ENCODE measurements at places on chromosomes 7 and 10.

- no peak for DNase-seq
These were observed 81.0 kb downstream of the MKI67 start for GRCh38 chr10:128044961-128045832.

- no peak for DNase-seq
These were observed 9.0 kb downstream of the IQCE start for GRCh38 chr7:2567679-2568278.

GRCh38 chr10:106436123-106436715 is 728.3 kb downstream of the SORCS1 start:
- DNase-seq = no peak

DNA sequence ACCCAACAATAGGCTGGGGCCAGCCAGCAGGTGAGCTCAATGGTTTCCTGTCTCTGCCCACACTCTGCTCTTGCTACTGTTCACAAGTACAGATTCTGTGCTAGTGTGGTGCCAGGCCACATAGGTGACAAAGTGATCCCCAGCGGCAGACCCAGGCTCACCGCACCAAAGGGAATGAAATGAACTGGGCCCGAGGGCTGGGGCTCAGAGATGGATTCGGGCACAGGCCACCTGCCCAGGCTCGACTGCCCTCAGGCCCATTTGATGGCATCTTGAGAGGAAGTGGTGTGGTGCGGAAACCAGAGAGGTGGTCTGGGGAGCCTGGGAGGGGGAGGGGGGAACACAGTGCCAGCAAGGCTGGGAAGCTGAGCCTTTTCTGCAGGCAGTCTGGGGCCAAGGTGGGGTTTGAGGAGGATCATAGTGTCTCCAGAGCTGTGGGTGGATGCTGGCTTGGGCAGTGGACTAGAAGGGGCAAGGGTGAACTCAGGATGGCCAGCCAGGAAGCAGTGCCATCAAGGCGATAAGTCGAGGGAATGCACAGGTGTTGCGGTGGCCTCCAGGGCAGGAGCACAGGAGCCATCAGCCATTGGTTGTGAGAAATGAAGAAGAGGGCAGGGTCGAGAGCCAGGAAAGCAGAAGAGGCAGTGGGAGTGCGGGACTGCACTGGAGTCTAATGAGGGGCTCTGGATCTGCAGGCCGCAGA is 85.2 kb downstream of the ARHGAP22 start:
- no peak for DNase-seq

DNA sequence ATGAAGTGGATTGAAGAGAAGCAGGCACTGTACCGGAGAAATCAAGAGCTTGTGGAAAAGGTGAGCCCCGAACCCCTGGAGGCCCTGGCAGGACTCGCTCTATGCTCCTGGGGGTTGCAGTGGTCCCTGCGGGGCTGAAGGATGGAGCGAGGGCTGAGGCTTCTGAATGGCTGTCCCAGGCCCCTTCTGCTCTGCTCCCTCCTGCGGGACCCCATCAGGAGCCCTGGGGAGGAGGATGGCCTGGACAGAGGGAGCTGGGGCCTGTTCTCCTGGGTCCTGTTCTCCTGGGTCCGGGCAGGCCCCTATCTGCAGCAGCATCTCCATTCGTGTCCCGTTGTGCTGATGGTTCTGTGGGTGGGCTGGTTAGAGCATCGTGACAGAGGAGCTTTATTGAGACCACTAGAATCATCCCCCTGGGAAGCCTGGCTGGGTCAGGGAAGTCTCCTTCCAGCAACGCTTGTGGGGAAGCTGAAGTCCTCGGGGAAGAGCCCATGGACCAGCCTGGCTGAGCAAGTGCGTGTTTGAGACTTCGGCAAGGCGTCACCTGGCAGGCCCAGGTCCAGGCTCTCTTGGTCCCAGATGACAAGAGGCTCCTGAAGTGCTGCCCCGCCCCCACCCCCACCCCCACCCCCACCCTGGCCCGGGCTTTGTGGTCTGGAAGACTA is 41.1 kb upstream of the DPYSL4 start:
- no peak for DNase-seq

DNA sequence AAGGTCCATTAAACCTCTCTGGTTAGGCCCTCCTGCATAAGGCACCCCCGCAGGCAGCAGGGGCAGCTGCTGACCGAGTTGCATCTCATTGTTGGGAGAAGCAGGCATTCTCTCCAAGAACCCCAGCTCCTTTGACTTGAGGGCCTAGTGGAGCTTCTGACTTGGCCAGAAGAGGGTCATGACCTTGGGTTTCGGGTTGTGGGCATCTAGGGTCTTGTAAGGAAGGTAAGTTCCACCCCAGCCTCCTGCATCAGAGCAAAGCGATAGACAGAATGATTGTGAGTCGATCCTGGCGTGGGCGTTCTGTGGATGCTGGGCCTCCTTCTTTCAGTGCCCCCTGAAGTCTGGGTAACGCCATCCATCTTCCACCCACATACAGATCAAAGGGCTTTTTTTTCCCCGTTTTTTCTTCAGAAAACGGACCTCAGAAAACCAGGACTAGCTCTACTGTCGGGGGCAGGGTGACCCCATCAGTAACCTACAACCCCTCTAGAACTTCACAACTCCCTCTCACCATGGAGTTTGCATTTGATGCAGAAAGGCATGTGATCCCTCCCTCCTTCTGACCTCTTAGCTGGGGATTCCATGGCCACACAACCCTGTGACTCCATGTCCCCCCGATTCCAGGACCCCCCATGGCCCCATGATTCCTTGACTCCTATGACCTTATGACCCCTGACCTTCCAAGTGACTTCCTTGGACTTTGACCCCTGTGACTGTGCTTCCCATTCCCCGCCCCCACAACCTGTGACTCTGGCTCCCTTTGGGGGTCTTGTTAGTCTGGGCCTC is 3.0 kb downstream of the SEMA4G start:
- DNase-seq = no peak

DNA sequence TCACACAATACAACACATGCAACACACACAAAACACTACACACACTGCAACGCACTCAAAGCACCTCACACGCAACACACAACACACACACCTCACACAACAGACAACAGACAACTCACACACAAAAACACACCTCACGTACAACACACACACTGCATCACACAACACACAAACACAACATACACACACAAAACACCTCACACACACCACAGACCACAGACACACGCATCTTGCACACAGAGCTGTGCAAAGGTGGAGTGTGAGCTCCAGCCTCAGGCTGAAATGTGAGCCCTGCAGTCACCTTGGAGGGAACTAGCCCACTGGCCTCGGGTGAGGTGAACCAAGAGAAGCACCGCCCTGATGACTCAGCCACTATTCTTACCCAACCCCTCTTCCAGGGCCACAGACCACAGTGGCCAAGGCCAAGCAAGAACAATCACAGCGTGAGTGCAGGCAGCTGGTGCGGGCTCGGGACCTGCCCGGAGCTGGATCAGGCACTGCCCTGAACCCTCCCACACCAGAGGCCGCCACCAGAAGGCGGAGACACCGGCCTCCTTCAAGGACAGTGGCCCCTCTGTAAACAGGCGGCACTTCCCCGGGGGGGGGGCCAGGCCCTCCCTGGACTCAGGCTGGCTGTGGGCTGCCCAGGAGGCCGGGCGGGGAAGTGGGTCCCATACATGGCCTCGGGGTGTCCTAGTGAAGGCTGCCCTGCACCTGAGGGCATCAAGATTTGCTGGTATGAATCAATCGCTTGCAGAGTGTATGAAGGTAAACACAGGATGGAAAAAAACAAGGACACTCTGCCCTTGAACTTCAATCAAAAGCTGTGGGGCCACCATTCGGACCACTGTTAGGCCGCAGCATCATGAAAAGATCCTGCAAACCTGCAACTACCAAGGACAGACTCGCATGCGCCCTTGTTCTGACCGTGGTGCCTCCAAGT is 106.7 kb downstream of the TNS3 start:
- DNase-seq = no peak

DNA sequence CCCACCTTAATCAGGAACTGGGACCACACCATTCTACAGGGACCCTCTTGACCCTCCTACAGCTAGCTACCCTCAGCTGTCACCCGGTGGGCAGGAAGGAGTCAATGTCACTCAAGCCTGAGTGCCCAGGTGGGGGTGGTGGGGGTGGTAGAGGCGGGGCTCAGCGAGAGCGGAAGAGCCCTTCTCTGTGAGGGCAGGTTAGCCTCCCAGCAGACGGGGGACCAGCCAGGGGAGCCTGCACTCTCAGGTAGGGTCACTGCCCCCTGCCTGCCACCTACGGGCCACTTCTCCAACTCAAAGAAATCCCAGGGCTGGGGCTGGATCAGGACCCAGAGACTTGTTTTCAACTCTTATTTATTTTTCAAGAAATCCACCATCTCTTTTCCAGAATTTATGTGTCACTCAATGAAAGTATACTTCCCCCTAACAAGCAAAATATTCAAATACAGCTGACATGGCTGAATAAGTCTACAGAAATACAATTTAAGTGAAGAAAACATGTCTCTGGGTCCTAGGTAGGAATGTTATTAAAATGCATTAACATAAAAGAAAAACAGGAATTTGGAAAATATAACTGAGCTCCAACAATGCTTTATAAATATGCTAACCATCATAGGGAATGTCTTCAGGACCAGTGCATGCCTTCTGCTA is 63.4 kb upstream of the DDC start:
- DNase-seq = no peak

DNA sequence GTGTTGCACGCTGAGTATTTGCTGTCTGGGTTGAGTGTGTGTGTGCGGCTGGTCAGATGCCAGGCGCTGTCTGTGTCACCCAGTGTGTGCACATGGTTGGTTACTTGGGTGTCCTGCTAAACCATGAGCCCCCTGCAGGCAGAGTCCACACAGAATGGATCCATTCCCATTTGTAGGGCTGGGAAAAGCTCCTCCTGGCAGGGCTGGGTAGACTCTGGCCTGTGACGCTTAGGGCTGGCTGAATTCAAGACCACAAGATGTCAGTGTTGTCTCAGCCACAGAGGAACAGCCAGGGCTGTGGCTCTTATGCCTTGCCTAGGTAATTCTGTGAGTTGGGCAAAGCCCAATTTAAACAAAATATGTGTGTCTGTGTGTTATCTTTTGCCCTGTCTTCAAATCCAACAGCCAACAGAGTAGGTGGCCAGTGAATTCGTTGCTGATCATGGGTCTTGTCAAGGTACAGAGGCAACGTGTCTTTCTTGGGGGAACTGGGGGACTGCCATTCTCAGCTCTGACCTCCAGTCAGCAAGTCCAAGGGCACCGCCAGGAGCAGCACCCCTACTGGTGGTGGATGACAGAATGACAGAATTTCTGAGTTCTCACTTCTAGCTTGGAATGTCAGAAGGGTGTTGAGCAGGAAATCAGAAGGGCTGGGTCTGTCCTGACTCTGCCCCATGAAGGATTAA is 285.1 kb downstream of the CCSER2 start:
- DNase-seq = no peak

- peak; percentile 43 for DNase-seq
These were observed 9.9 kb upstream of the PSMG3 start for GRCh38 chr7:1579481-1580421.

DNA sequence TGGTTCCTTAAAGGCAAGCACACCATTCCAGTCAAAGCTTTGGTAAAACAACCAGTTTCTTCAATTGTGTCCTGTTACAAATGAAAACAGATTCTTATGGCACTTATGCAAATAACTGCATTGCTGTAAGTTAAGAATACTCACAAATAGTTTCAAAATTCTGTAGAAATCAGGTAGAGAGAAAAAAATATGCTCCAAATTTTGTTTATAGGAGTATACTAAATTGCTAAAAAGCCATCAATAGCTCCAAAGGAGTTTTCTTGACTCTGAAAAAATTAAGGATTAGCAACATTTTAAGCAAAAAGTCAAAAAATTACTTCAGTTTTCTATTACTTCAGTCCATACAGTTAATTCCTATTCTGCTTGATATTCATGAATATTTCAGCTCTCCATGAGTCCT is 51.3 kb upstream of the KAT6B start:
- DNase-seq = no peak

DNA sequence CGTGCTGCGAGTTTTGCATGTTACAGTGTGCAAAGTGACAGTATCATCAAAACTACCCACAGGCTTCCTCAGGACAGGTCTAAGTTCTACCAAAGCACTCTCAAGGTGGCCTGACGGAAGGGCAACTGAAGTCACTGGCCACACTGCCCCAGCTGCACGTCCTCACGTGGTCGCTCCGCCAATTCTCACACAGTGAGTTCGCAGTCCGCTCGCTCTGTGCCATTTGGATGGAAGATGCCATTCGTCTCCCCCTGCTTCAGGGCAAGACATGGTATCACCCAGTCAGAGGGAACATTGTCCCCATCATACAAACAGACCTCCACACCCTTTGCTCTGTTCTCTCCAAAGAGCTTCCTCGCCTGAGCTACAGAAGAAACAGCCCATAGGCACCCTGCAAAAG is 109.6 kb upstream of the COBL start:
- DNase-seq = no peak

- DNase-seq = no peak
These were observed 83.5 kb downstream of the ZNF777 start for GRCh38 chr7:149377386-149377785.

GRCh38 chr7:24978843-24979469 is 1.0 kb downstream of the OSBPL3 start:
- DNase-seq = no peak

DNA sequence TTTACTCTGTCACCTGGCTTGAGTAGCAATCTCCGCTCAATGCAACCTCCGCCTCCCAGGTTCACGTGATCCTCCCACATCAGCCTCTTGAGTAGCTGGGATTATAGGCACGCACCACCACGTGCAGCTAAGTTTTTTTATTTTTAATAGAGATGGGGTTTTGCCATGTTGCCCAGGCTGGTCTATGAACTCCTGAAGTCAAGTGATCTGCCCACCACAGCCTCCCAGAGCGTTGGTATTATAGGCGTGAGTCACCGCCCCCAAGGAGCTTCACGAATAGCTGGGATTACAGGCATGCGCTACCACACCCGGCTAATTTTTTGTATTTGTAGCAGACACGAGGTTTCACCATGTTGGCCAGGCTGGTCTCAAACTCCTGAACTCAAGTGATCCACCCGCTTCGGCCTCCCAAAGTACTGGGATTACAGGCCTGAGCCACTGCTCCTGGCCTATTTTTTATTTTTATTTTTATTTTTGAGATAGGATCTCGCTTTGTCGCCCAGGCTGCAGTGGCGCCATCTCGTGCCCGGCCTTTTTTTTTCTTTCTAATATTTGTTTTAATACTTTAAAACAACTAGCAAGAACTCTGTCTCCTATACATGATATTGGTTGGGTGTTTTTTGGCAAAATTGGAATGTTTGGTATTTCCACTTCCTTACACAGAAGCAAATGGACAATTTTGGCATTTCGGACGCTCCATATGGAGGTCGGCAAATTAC is 1.1 kb downstream of the EFCAB10 start:
- DNase-seq = no peak

- no peak for DNase-seq
These were observed 2.5 kb upstream of the MEST start for GRCh38 chr7:130489140-130489983.

- DNase-seq = no peak
These were observed 26.8 kb upstream of the BTBD16 start for GRCh38 chr10:122244001-122244975.
